D341Med (cell line): ENCODE measurements at places on chromosomes 1 and 21.

DNA sequence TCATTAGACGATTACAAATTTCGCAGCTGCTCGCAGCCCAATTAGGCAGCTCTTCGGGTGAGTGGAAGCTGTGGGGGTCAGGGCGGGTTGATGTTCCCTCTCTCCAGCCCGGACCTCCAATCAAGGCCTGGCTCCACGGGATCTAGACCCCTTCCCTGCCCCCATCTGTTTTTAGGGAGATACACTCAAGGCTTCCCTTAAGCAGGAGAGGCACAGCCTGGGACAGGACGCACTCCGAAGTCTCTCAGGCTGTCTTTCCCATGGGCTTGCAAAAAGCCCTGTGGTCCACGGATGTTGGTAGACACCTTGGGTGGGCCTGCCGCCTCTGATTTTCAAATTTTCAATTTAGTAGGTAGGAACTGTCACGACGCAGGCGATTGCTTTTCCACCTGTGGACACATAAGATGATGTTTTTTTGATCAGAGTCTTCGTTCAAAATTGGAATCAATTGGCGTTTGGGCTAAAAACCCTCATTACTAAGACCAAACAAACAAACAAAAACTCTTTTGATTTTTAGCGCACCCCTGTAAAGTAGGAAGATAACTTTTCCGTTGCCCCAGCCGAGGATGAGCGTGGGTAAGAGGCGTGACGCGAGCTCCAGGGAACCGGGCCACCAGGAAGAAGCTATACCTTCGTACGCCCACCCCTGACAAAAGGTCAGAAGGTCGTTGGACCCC, 2.5 kb upstream of the LHX8 start:
- DNase-seq = no peak

- DNase-seq = no peak
Observed at GRCh38 chr1:159775716-159776115, 5.0 kb upstream of the DUSP23 start.

- DNase-seq = no peak
Observed at GRCh38 chr1:198986442-198986841, 347.6 kb downstream of the PTPRC start.

DNA sequence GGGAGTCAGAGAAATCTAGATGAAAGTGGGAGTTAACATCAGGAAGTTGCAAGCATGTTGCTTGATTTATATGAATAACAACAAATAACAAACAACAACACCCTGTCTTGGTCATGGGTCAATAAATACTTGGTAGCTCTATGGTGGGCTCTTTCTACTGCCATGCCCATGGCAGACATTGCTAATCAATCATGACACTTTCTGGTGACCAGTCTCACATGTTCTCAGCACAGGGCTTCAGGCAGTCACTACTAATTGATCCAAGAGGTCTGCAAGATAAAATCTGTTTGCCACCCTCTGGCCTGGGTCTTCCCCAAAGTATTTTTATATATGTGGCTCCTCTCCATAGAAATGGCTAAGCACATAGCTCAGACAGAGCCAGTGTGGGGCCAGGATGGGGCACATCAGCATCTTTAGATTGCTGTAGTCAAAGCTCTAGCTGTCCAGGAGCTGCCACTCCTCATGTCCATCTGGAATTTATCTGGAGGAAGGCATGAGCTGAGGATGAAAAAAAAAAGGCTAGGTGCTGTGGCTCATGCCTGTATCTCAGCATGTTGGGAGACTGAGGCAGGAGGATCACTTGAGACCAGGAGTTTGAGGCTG, 51.2 kb downstream of the STUM start:
- no peak for DNase-seq

DNA sequence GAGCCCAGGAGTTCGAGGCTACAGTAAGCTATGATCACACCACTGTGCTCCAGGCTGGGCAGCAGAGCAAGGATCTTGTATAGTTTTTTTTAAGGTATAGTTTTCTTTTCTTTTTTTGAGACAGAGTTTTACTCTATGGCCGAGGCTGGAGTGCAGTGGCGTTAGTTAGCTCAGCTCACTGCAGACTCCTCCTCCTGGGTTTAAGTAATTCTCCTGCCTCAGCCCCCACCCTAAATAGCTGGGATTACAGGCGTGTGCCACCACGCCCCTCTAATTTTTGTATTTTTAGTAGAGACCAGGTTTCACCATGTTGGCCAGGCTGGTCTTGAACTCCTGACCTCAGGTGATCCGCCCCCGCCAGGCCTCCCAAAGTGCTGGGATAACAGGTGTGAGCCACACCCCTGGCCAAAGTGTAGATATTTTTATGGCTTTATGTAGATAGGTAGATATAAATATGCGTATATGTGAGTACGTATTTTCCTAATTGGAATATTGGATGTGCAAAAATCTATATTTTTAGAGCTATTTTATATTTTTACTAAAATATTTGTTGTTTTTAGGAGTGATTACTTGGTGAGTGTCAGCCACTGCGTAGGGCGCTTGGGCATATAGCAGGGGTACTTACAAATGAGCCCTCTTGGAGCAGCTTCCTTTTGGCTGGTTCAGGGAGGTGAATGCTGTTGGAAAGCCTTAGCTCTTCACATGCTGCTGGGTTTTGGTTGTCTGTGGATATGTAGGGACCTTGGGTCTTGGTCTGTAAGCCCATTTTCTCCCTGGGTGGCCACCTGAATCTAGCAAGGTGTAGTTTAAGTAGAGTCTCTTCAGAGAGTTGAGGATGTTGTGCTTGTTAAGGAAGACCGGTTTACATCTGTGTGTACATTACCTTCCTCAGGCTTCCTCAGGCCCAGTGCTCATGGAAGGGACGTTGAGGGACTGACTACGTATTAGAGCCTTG, 9.5 kb downstream of the KDM4A start:
- DNase-seq = no peak

DNA sequence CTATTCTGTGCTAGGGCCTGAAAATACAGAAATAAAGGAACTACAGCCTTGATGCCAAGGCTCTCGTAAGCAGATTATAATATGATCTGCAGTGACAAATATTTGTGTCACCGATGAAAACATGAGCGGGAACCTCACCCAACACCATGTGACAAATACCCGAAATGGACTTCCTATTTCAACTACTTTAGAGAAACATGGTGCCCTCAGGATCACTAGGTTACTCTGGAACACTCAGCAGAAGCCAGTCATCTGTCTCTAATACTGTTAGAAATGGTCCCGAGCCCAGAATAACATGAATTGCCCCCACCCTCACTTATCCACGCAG, 463 bp upstream of the VAMP3 start:
- DNase-seq = no peak

DNA sequence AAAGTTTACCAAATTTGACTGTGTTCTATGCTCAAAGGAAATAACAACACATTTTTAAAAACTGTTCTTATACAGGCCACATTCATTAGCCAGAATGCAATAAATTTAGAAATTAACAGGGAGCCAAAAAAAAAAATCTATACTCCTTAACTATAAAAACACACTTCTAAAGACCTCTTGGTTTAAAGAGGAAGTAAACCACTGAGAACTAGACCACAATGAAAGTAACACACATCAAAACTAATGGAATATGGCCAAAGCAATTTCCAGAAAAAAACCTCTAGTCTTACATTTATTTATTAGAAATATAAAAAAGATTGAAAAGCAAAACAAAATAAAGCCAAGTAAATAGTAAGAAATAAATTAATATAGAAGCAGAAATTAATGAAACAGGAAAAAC, 48.9 kb upstream of the GADD45A start:
- no peak for DNase-seq

- DNase-seq = no peak
Observed at GRCh38 chr1:228911225-228912210, 176.2 kb downstream of the RHOU start.

DNA sequence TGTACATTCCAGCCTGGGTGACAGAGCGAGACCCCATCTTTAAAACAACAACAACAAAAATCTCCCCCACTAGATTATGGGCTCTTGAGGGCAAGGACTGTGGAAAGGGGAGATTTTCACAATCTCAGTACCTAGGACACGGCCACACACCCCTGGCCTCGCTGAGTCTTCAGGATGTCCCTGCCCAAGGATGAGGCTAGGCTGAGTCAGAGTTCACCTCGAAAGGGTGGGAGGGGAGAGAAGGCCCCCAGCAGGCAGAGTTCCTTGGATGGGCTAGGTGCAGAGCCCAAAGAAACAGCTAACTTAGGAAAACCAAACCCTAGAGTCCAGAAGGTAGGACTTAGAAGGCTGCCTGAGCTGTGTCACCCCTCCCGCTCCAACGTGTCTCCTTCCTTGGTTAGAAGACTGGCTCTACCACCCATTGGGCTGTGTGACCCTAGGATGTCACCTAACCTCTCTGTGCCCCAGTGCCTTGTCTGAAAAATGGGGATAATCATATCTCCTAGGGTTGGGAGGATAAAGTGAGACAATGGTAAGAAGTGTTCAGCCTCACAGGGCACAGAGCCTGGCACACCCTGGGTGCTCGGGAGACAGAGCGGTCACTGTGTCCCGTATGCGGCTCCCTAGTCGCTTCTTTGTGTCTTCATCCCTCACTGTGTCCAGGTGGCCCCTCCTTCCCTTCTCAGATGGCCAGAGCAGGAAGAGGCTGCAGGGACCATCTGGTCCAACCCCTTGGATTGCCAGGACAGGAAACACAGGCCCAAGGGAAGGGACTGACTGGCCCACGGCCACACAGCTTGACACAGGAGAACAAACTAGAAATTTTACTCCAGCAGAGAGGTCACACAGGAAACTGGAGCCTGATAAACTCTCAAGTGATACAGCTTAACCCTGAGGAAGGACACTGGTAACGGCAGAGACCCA, 11.2 kb downstream of the TRIM62 start:
- DNase-seq = no peak

- no peak for DNase-seq
Observed at GRCh38 chr21:34582506-34583150, 32.3 kb downstream of the RCAN1 start.

- no peak for DNase-seq
Observed at GRCh38 chr1:112513112-112513870, 4.5 kb downstream of the WNT2B start.

GRCh38 chr1:57707631-57708030, 283.8 kb upstream of the DAB1 start:
- no peak for DNase-seq

- no peak for DNase-seq
Observed at GRCh38 chr1:236072001-236072400, 7.1 kb upstream of the NID1 start.

GRCh38 chr1:19750101-19750881, 49.4 kb downstream of the TMCO4 start:
- DNase-seq = no peak

- DNase-seq = peak; percentile 65
Observed at GRCh38 chr1:226209307-226210059, 14.0 kb upstream of the MIXL1 start.

- DNase-seq = no peak
Observed at GRCh38 chr1:232471250-232471649, 158.7 kb downstream of the SIPA1L2 start.

GRCh38 chr1:244361764-244362473, 89.8 kb downstream of the ADSS2 start:
- no peak for DNase-seq

- no peak for DNase-seq
Observed at GRCh38 chr1:197277166-197277565, 9.1 kb downstream of the CRB1 start.

GRCh38 chr1:2347896-2348295, 43.5 kb downstream of the MORN1 start:
- DNase-seq = no peak

DNA sequence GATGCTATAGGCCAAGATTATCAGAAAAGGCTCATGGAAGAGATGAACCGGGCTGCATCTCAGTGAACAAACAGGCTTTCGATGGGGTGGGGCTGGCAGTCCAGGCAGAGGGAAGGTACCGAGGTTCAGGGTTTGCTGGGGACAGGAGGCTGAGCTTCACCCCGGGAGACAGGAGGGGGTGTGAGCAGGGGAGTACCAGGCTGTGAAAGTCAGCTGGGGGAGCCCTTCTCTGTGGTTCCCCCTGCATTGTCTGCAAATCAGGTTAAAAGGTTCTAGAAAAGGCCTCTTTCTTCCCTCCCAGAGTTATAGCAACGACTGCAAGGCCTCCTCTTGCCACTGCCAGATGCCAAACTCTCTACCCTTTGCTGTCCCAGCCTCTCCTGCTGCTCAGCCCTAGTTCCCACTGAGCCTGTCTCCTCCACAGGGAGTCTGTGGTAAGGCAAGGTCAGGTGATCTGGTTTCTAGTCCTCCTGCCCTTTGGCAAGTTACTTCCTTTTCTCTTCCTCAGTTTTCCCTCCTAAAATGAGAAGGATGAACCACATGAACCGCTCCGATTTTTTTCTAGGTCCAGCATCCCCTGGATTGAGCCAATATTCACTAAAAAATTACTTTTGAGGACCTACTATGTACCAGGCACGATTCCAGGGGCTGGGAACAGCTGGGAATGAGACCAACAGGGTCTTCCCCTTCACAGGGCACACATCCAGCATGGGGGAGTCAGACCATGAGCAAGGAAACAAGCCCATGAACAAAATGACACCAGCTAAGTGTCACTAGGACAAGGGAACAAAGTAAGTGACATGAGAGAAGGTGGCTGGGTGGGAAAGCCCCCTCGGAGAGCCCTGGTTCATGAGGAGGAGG, 7.2 kb downstream of the LAD1 start:
- no peak for DNase-seq

- no peak for DNase-seq
Observed at GRCh38 chr1:78224246-78224785, 178.6 kb downstream of the GIPC2 start.

DNA sequence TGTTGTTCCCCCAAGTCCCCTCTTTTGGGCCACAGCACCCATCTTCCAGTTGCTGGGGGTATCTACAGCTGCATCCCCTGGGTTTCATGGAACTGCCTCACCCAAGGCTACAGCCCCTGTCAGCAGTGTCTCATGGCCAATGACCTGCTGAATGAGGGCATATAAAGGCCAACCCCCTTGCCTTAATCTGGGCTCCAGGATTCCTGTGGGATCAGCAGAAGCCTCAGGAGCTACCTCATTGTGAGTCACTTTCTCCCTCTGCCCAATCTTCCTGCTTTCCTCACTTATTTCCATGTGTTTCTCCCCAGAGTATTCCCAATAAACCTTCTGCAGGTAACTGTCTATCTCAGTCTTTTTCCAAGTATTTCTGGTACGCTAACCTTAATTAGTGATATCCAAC, 37.3 kb upstream of the SYT14 start:
- DNase-seq = no peak

- no peak for DNase-seq
Observed at GRCh38 chr1:64042331-64043100, 160.9 kb upstream of the UBE2U start.

DNA sequence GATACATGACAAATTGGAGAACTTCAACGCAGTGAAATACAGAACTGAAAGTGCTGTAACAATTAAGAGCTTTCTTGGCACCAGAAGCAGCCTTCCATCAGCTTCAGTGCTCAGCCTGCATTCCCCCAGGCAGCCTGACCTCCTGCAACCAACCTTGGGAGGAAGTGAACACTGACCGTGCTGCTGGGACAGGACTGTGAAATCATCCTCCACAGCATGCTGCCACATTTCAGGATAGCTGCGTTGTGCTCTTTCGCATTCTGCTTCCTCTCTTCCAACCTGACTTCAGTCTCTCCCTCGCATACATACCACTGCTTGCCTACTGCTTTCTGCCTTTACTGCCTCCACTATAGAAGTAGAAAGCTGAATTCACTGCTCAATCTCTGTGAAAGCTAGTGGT, 388.6 kb downstream of the RWDD3 start:
- no peak for DNase-seq

- DNase-seq = no peak
Observed at GRCh38 chr1:85330711-85331290, 54.4 kb upstream of the BCL10 start.
